ENCODE measurements at places on chromosomes 6 and 20.

- DNase-seq, result no peak
These were observed 136.5 kb downstream of the TMEM242 start for GRCh38 chr6:157186785-157187181.

DNA sequence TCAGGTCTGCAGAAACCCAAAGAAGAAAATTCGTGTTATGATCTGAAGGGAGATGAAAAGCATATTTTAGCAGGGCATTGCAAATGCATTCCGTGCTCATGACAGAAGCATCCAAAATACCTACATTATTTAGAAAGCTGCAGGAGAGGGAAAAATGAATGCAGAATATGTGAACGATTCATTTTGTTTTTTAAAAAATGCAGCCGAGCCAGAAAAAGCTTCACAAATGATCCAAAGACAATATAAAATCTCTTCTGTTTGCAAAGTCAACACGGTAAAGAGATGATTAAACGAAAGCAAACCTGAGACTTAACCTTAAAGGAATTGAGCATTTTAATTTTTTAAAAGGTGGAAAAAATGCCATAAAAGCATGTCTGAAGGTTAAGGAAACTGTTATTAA lies 136.1 kb upstream of the SULF2 start:
- DNase-seq, result no peak

DNA sequence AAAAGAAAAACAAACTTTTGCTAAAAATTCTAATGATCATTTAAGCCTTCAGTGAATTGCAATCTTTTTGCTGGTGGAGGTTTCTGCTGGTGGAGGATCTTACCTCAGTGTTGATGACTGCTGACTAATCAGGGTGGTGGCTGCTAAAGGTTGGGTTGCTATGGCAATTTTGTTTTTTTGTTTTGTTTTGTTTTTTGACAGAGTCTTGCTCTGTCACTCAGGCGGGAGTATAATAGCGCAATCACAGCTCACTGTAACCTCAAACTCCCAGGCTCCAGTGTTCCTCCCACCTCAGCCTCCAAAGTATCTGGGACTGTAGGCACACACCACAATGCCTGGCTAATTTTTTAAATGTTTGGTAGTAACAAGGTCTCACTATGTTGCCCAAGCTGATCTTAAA lies 94.7 kb downstream of the ANKRD6 start:
- no peak for DNase-seq

DNA sequence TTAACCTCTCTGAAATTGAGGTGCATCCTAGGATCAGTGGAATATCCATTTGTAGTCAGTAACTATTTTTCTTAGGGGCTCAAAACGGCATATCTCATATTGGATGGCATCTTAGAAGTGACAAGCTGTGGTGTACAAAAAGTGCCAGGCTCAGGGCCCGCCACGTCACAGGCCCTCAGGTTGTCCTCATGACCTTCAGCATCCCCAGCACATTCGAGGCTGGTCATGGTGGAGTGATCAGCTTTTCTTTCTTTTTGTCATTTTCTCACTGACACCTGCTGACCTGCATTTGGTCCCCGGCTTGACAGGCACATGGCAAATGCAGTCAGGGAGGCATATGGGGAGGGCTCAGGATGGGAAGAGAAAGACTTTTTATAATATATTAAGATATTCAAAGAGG lies 7.1 kb upstream of the E2F1 start:
- DNase-seq, result no peak

- DNase-seq, result no peak
These were observed 11.2 kb upstream of the SIRPA start for GRCh38 chr20:1883986-1884385.

GRCh38 chr20:23309781-23310180 lies 40.8 kb upstream of the NXT1 start:
- DNase-seq, result no peak

- no peak for DNase-seq
These were observed 65.7 kb downstream of the CTCFL start for GRCh38 chr20:57459278-57459677.

DNA sequence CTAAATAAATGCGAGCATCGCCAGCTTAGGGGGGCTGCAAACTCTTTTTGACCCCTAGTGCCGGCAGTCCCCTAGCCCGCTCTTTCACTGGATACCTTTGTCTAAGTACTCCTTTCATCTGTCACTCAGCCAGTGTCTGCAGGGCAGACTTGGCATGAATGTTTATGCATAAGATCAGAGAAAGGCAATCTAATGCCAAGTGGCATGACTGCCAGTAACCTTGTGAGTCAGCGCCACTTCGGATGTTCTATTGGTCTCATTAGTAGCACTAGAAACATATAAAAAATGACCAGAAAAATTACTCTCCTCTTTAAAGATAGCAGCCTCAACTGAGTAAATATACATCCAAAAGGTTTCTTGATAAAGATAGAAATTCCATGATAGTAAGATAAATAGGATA lies 192.2 kb downstream of the TBC1D32 start:
- no peak for DNase-seq

DNA sequence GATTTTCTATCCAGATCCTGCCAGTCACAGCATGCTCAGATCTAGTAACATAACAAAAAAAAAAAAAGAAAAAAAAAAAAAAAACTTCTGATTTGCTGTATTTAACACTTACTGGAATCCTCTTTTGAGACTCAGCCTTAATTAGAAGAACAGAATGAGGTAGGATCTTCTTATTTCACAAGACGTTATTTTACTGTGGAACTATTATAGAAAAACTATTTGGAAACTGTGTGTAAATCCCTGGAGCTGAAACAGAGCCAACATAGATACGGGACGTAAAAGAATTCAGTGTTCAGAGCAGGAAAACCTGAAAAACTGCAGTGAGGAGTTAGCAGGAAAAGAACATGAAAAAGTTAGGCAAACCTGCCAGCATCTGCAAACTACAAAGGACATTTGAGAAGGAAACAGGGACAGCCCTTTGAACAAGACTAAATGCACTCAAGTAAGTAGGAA lies 3.4 kb upstream of the ZNF217 start:
- no peak for DNase-seq

DNA sequence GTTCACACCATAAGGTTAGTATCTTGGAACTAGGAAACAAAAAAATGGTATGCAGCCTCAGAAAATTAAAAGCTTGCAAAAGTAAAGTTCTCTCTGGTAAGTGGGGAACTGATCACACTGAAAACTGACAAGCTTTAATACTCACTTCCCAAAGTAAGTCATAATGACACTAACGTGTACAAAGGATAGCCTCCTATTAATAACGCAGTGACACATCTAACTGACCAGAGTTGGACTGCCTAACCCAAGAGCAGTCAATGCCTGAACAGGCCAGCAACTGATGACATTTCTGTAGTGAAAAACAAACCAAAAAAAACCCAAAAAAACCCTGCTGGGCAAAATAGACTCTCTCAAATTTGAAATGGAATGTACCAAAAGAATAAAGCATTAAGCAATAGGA lies 30.7 kb downstream of the CHD6 start:
- DNase-seq, result no peak

DNA sequence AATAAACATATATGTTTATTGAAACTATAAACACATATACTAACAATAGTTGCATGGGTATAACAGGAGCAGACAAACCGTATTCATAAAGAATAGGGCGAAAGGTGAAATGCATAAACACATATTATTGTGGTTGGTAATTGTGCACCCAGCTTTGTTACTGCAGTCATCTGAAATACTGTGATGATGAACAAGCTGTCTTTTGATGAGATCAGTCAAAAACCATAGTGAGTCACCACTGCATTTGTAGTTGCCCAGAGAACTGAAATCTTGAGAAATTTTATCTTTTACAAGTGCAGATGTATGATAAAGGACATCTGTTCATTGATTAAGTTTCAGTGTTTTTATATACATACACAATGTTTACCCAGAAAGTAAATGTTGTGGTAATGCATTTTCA lies 133.7 kb downstream of the MYO6 start:
- DNase-seq, result no peak

DNA sequence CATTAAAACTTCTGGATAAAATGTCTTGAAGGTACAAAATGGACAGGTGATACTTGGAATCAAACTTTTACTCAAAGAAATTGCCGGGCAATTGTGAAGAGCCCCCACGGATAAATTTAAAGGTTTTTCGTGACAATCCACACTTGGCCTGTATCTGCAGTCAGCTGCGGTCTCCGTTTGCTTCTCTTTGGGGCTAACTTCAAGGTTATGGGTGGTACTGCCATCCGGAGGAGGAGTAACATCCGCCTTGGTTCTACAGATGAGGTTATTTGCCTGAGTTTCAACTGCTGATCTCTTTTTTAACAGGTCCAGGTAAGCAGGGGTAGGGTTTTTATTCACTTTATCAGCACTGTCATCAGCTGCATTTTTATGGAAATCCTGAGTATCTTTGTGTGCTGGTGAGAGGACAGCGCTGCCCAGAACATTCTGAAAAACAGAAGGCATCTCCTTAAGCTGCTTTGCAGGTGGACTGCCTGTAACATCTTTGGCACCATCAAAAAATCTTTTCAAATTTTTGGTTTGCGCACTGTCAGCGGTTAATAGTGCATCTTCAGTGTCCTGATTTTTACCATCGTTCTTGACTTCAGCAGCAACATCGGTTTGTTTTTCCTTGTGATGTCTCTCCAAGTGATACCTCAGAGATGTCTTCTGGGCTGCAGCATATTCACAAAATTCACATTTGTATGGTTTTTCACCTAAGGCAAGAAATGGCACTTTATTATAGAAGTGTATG lies 16.9 kb downstream of the ZNF217 start:
- no peak for DNase-seq

DNA sequence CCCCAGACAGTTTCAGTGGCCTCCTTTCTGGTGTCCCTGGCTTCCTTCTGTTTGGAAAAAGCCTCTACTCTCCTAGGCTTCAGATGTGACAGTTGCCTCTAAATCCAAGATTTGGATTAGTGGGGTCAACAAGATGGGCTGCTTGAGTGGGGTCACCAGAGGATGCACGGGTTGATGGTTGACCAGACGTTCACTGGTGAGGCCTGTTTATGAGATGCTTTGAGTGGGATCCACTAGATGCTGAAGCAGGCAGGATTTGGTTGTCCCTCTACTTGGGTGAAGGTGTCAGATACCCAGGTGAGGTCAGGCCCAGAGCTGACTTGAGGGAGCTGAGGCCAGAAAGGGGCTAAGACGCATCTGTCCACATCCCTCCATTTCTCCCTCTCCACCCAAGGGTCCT lies 8.1 kb upstream of the DLGAP4 start:
- no peak for DNase-seq

DNA sequence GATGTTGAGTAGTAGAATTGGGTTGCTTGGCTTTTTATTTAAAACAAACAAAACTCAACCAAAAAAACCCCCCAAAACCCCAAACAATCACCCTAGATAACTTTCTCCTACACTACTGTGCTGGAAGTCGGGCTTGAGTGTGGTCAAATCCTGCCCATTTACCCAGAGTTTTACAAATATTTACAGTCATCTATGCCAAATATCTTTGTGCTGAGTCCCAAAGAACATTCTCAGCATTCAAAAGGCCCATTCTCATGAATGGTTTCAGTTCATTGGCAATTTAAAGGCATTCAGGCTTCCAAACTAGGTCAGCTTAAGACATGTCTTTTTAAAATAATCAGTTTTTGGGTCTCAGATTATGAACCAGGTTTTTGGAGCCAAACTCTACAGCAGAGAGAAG lies 1.8 kb downstream of the RNF144B start:
- DNase-seq, result no peak

GRCh38 chr6:74757813-74758212 lies 448.0 kb downstream of the COL12A1 start:
- no peak for DNase-seq

GRCh38 chr6:142827369-142827768 lies 117.6 kb downstream of the HIVEP2 start:
- DNase-seq, result no peak

- DNase-seq, result no peak
These were observed 42.0 kb upstream of the LY86 start for GRCh38 chr6:6546318-6547109.

Measured in DMS79 (cell line).